Right renal cortex interstitium (tissue), 3 donors: ENCODE measurements at places on chromosomes 2 and 18. TPM values are rescaled to one million over a fixed set of nuclear protein-coding genes. Genes with fewer than 3 reads are reported as not detected.

Gene PROKR1
- polyA plus RNA-seq, result 0.31 TPM

- DNase-seq, result no peak
Observed at GRCh38 chr18:41170346-41170745, 784.7 kb upstream of the PIK3C3 start.

Gene SERPINB13
- polyA plus RNA-seq, result not detected

Gene SLC39A6
- polyA plus RNA-seq, result 84.6 TPM
